ENCODE measurements at places on chromosomes 4 and X.
A peak's percentile ranks its signal among the peaks of the same experiment; 100 is the strongest.

DNA sequence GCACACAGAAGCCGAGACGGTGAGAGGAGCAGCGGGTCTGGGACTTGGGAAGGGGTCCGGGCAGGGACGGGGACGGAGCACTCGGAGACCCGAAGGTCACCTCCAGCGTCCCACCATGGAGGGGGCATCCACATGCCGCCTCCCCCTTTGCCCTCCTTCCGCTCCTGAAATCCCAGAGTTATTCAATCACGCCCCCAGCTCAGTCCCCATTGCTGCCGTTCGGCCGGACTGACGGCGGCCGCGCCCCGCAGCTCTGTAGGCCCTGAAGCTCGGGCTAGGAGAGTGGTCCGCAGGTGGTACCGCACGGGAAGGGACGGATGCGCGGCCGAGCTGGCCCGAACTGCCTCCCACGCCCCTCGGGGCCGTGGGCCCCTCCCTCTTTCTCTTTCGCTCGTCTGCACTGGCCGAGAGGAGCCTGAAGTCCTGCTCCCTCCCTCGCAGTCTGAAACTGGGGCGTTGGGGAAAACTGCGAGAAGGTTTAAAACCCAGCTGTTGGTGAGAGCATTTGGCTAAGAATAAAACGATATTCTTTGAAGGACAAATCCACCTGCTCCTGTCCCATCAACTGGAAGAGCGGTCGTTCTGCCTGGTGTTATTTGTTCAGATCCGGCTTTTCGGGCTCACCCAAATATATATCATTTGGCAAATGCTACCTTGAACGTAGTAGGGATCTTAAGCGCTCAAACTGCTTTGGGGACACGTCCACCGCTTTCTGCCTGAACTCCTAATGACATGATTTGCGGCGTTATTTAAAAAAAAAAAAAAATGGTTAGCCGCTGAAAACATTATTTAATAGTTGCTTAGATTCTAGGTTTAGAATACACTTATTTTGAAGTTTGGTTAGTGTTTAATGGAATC, 719 bp downstream of the USO1 start:
- peak; percentile 47 for DNase-seq

DNA sequence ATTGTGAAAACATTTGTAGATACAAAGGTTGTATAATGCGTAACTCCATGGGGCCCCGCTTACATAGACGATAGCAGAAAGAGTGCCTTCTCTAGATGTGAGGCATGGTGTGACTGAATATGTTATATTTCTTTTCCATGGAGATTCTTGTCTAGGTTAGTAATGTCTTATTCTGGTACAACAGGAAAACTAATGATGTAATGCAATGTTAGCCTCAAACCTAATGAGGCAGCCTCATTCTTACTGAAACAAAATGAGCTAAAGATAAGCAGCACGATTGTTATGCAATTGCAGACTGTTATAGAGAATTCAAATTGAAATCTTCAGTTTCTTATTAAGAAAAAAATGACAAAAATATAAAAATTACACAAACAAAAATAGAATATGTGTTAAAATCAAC, 171.1 kb upstream of the ANKRD50 start:
- no peak for DNase-seq

GRCh38 chrX:10199212-10199611, 42.4 kb downstream of the CLCN4 start:
- DNase-seq, result no peak

DNA sequence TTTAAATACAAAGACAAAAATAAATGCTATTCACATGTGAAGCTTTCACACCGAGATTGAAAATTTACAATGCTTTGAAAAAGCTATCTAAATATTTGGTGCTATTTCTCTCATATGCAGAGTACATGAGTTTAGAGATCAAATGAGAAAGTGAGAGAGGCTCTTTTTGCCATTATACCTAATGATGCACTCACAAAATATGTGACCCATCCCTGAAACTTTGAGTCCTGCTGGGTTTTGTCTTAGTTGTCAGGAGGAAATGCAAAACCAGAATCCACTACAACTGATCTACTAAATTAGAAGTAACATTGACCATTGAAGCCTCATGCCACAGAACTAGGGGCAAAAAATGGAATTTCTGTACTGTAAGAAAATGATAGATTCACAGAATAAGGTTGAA, 251.7 kb downstream of the MAPK10 start:
- no peak for DNase-seq

- DNase-seq, result no peak
These were observed 2.1 kb downstream of the NSD2 start for GRCh38 chr4:1873291-1873690.

DNA sequence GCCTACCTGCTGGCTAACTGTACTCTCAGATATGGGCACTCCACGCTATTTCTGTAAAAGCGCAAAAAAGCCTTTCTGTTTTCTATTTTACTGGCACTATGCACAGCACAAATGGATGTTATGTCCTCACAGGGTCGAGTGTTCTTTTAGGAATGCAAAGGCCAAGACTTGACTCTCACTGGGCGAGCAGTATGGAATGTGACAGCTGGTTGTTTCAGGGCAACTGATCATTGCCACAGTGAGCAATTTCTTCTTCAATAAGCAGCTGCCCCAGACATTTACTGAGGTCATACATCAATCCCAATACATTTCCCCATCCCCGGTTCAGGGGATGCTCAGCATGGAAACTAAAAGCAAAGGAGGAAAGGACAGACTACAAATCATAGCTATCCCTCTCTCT, 58.2 kb downstream of the PDE5A start:
- DNase-seq, result no peak

- no peak for DNase-seq
These were observed 55.0 kb upstream of the MAGEB18 start for GRCh38 chrX:26083093-26083492.

GRCh38 chrX:136731207-136731782, 49.4 kb downstream of the ARHGEF6 start:
- no peak for DNase-seq

- no peak for DNase-seq
These were observed 375 bp downstream of the FGFR3 start for GRCh38 chr4:1793496-1793840.

DNA sequence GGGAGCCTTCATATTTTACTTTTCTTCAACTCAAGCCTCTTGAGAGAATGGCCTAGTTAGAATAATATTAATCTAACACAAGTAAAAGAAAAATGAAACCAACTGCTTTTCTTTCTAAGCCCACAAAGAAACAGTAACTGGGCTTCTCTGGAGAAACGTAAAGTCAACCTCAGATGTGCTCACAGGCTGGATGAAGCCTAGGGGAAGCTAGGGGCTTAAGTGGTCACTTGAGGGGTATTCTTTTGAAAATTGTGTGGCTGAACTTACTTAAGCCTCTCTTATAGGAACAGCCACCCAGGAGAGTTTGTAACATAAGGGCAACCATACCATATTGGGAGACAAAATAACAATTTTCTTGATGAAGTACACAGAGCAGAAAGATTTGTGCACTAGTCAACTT, 279.0 kb downstream of the SPRY1 start:
- no peak for DNase-seq

- DNase-seq, result no peak
These were observed 350.8 kb upstream of the KLF3 start for GRCh38 chr4:38313175-38313574.
